ENCODE measurements at places on chromosomes 3 and 15.
A peak's percentile ranks its signal among the peaks of the same experiment; 100 is the strongest.

- no peak for DNase-seq
Measured at GRCh38 chr3:104796556-104796955, 570.2 kb upstream of the ALCAM start.

GRCh38 chr15:56959318-56959648 is 40.8 kb downstream of the TCF12 start:
- DNase-seq: no peak

DNA sequence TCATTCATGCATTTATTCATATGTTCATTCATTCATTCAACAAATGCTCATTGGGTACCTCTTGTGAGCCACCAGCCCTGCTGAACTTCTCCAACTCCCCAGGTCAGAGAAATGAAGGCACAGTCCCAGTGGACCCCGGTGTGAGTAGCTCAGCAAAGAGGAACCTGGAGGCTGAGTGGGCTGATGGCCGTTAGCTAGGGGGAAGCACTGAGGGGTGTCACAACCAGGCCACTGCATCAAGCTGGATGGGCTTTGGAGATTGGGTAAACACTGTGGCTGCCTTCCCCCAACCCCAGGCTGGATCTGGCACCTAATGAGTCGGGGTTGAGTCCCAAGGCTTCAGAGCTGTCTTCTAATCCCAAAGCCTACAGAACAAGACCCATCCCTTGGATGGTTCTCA is 12.1 kb upstream of the ALAS1 start:
- no peak for DNase-seq

- no peak for DNase-seq
Measured at GRCh38 chr3:138942861-138943623, 3.9 kb downstream of the FOXL2 start.

DNA sequence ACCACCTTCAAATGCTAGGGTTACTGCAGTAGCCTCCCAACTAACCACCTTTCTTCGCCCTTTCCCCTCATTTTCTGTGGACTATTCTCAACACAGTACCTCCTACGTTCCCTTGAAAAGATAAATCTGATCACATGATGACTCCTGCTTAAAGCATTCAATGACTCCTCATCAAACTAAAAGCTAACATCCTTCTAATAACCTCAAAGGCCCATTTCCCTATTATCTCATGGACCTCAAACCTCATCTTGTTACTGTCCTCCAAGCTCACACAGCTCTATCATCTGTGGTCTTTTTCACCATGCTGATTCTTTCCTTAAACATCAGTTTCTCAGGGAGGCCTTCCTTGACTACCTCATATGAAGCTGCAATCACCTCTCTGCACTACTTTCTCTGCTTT is 29.6 kb downstream of the GADL1 start:
- DNase-seq: no peak

DNA sequence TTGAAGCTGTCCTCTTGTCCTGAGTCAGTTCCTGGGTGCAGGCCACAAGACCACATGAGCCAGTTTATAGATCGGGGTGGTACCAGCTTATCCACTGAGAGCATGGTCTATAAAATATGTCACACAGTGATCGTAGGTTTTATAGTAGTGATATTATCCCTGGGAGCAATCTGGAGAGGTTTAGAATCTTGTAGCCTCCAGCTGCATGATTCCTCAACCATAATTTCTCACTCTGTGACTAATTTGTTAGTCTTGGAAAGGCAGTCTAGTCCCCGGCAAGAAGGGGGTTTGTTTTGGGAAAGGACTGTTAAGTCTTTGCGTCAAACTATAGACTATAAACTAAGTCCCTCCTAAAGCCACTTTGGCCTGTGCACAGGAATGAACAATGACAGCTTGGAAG is 693.0 kb upstream of the CADM2 start:
- no peak for DNase-seq

DNA sequence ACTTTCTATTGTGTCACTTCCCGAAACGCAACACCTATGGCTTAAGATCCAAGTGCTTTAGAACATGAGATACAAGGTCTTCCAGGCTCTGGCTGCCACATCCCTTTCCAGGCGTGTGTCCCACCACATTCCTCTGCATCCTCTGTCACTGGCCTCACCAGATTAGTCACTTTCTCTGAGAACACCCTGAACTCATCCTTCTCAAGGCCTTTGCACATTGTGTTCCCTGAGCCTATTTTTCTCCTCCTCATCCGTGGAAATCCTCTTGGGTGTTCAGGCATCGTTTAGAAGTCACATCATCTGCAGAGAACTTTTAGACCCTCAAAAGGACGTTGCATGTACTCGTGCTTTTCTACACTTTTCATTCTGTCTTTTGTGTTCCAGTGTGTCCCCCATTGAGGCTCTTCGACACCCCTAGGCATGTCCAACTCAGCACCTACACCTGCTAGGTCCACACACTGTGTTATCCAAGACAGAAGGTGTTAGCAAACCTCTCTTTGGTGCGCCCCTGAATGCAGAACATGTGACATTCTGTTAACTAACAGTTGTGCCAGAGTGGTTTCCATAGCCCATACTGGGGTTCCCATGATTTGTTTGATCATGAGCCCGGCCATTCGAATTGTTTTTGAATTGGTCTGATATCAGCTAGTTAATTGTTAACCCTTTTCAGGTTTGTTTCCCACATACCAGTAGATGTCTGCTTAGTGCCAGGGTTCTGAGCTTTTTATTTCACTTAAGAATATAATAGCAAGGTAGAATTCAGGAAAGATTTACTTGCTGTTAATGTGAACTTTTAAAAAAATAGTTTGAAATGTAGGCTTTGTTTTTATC is 67.2 kb downstream of the LPP start:
- no peak for DNase-seq

DNA sequence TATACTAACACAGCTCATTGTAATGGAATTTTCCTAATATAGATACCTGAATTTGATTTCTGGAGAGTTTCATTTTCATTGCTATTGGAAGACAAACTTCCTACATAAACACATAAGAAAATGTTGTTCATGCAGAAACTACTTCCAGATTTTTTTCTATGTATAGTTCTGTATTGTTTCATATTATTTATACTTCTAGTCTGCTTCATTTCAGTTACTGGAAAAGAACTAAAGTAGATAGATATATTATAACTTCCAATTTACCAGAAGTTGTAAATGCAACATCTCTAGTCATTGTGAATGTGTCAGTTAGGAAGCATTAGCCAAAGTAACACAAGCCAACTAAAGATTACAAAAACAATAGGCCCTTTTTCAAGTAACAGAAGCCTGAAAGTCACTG is 147.3 kb upstream of the ZNF385D start:
- DNase-seq: no peak

GRCh38 chr3:11634081-11634635 is 9.6 kb downstream of the VGLL4 start:
- no peak for DNase-seq

DNA sequence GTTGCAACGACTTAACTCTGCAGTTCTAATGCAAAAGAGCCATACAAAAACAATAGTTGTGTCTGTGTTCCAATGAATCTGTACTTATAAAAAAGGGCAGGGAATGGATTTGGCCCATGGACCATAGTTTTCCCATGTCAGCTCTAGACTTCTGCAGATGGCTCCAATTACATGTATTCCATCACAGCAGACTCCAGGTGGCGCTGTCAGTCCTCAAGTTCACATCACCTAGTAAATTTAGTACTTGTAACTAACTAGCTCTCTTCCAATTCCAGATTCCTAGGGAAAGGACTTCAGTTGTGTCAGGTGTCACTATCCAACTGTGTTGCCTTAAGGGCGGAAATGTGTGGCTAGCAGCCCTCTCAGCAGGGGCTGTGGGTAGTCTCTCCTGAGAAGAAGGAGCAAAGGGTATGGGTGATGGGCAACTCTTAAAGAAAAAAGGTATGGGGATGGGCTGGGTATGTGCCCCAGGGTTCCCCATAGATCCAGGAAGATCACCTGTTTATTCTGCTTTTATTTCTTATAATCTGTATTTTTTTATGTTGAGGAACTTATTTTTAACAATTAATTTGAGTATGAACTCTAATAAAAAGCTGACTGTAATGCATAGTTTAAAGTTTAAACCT is 36.2 kb downstream of the BBS4 start:
- peak; percentile 33 for DNase-seq

DNA sequence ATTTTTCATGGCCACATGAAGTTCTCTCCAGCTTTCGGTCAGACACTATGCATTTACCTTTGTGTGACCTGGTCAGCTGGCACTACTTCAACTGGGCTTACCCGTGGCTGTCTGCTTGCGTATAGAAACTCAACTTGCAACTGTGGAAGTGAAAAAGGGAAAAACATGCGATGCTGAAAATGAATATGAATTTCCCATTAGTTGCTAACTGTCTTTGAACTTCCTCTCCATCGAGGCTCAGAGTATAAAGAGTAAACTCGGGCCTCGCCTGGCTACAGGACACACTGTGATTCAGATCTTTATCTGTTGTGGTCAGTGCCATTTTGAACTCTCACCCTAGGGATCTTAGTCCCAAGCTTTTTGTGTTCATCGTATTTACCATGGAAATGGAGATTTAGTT is 26.8 kb downstream of the NFKBIZ start:
- DNase-seq: no peak

DNA sequence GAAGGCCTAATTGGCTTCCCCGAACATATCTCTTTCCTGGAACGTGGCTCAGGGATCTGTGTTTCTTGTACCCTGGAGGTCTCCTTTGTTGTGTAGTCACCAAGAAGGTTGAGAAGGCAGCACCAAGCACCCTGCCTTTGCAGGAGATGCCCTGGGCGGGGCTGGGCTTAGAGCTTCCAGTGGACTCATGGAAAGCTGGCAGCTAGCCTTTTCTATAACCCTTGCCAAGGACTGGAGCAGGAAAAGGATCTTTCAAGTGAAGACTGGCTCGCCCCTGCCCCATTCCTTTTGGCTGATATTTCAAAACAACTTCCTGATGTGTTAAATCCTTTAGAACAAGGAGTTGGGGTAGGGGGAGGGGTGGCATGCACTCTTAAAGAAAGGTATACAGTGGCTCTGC is 58.9 kb upstream of the EPHA6 start:
- no peak for DNase-seq

GRCh38 chr15:92845126-92845508 is 55.0 kb upstream of the CHD2 start:
- no peak for DNase-seq

DNA sequence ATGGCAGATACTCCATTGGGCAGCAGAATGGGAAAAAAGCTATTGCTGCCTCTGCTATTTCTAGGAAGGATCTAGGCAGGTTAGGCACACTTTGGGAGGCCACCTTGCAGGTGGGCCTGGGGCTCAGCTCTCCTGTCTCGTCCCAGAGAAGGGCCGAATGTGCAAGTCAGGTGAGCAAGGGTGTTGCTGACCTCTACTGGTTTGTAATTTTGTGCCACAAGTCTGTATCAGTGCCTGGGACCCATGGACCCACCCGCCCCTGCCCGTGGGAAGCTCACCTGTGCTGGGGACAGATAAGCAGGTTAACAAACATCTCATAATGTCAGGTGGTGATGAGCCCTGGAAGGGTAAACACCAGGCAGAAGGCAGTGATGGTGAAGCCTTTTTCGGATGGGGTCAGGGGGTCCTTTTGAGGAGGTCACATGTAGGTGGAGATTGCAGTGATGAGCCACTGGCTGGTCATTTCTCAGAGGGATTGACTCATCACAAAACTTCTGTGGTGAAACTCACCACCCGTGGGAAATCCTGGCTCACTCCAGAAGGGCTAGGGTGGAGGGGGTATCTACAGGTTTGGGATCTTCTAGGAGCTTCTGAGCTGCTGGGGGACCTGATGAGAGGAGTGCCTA is 161.3 kb downstream of the KLF13 start:
- no peak for DNase-seq

- DNase-seq: no peak
Measured at GRCh38 chr3:143825513-143825912, 22.8 kb downstream of the SLC9A9 start.

DNA sequence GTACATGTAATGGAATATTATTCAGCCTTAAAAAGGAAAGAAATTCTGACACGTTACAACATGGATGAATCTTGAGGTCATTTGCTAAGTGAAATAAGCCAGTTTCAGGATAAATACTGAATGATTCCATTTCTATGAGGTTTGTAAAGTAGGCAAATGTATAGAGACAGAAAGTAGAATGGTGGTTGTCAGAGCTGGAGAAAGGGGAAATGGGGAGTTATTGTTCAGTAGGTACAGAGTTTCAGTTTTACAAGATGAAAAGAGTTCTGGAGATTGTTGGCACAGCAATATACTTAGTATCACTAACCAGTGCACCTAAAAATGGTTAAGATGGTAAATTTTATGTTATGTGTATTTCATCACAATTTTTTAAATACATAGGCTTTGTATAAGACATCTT is 60.6 kb downstream of the USP8 start:
- DNase-seq: no peak

GRCh38 chr3:177429079-177429478 is 231.8 kb upstream of the TBL1XR1 start:
- DNase-seq: no peak

GRCh38 chr15:87916208-87916607 is 340.3 kb downstream of the NTRK3 start:
- DNase-seq: no peak

GRCh38 chr3:42895580-42895868 is 10.4 kb upstream of the ZNF662 start:
- DNase-seq: no peak

- no peak for DNase-seq
Measured at GRCh38 chr15:90650117-90650955, 66.8 kb upstream of the BLM start.

- DNase-seq: no peak
Measured at GRCh38 chr3:188348435-188349244, 194.7 kb downstream of the LPP start.

DNA sequence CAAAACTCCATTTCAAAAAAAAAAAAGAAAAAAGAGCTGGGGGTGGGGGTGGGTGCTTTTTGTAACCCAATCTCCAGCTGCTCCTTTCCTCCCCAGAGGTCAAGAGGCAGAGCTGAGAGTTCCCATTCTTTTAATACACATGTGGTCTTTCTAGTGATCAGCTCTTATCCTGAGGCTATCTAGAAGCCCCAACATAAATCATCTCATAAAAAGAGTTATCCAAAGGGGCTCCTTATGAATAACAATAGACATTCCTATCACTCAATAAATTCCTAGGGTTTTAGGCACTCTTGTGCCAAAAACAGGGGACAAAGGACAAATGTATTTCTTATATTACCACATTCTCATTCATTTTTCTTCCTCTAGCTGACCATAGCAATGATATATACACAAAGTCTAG is 25.1 kb upstream of the GAP43 start:
- peak; percentile 7 for DNase-seq

DNA sequence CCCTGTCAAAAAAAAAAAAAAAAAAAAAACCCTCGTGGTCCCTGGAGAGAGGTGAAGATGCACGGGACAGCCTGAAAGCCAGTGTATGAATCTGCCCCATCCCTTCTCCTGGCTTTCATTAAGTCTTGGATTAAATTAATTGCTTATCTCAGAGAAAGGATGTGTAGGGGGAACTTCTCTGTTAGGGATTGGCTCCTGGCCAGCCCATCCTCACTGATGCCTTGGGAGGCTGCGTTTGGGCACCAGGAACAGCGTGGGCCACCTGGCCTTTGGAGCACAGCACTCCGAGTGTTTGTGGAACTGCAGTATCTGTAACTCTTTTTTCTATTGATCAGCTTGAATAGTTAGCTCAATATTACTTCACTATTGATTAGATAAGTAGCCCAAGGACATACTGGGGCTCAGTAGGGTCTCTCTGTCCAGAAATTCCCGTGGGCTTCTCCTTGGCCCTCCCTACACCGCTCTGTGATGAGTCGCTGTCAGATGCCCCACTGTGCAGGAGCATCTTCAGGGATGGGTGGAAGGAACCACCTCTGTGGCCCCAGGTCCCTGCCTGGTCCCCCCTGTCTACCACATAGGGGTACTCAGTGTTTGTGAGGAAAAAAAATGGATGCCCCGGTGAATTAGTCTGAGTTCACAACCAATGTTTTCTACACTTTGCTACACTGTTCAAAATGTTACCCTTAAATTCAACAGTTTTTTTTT is 2.0 kb downstream of the PXYLP1 start:
- DNase-seq: no peak
